ENCODE measurements at places on chromosomes 11 and 22.

DNA sequence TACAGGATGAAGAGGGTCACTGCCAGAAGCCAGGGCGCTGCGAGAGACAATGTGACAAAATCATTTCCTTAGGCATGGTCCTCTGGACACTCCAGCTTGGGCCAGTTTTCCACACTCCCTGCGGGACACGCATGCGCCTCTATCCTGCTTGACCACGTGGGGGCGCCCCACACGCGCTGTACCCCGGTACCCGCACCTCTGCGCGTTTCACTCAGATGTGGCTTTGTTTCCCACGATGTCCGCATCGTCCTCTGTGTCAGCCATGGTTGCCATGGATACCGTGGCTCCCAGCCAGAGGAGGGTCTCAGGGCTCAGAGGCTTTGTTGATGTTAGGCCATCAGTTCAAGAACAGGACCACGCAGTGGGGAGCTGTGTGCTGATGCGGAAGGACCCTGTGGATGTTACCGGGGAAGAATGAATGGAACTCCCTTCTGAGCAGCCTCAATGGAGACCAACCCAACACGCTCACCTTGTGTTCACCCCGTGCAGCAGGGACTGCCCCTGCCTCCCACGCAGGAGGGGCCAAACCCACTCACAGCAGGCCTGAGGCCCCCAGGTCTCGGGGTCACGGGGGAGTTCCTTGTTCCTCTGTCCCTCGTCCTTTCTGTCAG is 101.1 kb upstream of the SLC22A12 start:
- no peak for DNase-seq

GRCh38 chr11:125926682-125927081 is 19.2 kb upstream of the VSIG10L2 start:
- no peak for DNase-seq

GRCh38 chr11:22161489-22161888 is 31.4 kb upstream of the ANO5 start:
- no peak for DNase-seq

DNA sequence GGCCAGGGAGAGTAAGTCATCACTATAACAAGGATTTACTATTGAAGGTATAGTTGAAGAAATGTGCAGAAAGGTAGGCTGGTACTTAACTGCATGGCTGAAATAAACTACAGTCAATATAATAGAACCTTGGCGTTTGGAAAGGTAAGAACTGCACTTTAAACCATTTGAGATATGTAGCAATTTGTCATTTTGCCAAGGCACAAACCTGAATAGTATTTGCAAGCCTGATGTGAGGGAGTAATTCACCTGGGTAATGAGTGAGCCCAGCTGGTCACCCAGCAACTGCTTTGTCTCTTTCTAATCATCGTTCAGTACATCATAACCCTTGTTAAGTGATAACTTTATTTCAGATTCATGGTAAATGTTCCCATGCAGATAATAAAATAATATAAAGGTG is 62.3 kb upstream of the SCUBE2 start:
- no peak for DNase-seq

DNA sequence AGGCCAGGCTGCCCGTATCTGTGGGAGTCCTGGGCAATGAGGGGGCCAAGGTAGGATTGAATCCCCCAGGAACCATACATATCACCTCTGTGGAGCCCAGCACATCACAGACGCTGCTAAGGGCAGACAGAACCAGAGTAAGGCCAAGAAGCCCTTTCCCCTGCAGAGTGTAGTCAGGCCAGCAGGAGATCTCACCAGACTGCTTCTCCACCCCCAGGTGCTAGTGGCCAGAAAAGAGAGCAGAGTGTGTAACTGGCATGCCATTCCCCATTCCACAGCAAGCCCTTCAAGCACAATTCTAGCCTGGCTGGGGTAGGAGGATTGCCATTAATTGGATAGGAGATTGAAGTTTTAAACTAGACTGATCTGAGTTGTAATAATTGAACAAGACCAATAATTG is 28.0 kb upstream of the FCHSD2 start:
- no peak for DNase-seq

GRCh38 chr11:62497132-62497801 is 49.3 kb downstream of the AHNAK start:
- no peak for DNase-seq

- no peak for DNase-seq
These were observed 6.7 kb downstream of the NECTIN1 start for GRCh38 chr11:119722281-119722794.

DNA sequence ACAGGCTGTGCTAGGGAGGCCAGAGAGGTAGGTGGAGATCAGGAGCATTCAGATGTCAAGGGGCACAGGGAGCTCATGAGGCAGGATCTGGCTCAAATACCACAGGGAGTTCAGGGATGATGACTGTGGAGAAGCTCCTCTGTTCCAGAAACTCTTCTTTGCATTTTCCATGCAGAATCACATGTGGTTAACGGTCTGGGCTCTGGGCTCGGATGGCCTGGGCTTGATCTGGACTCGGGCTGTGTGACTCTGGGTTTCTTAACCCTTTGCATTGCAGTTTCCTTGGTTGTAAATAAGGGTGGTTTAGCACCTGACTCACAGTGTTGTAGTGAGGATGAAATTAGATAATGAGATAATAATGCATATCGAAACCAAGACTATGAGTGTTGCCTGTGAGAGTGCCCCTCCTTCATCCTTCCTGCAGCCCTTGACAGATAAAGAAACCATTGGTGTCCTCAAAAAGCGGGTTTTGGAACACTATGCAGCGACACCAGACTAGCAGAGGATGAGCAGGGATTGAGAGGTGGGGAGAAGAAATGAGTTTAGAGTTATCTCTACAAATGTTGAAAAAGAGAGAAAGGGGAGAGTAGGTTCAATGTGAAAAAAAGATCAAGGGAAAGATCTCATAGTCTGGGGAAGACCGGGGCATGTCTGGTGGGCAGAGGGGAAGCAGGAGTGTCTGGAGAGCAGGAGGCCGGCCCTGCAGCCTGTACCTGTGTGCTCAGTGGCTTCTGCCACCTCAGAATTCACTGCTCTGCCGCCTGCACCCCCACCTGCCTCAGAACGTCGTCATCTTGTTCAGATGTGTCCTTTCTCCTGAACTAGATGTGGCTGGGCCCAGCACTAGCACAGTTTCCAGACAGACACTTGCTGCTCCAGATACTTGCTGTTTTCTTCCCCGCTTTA is 197.8 kb upstream of the SORL1-AS1 start:
- no peak for DNase-seq

DNA sequence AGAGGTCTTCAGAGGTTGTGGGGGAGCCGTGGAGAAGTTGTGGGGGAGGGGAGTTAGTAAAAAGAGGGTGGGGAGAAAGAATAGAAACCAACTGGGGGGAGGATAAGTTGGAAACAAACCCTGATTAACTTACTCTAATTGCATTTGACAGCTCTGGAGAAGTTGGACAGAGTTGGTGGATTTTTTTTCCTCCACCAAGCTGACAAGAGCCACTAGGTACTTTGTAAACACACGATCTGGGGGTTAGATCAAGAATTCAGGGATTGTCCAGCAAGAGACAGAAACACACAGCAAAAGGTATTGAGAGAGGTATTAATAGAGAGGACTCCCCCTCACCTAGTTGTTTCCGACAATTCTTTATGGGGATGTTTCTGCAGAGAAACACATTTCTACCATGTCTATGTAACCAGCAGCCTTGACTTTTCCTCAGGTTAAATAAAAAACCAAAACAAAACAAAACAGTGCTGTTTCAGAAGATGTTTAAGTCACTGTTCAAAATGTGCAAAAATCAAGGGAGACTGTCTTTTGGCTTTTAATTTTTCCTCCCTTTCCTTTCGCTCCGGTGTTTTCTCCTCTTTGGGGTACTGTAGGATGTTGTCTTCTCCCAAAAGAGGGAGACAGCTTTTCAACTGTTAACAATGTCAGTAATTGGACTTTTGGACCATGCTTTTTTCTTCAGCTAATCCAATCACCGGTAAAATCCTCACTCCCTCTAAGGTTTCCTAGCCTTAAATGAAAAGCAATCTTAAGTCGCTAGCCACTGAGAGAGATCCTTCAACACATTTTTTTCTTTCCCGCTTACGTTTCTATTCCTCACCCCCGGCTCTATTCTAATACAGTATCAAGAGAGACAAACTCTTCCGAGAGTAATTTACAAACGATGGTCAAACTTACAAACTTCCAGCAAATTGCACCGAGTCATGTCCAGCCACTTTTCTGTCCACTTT is 708 bp downstream of the MAML2 start:
- DNase-seq: no peak

- DNase-seq: no peak
These were observed 395.7 kb upstream of the FAT3 start for GRCh38 chr11:91828901-91829300.

DNA sequence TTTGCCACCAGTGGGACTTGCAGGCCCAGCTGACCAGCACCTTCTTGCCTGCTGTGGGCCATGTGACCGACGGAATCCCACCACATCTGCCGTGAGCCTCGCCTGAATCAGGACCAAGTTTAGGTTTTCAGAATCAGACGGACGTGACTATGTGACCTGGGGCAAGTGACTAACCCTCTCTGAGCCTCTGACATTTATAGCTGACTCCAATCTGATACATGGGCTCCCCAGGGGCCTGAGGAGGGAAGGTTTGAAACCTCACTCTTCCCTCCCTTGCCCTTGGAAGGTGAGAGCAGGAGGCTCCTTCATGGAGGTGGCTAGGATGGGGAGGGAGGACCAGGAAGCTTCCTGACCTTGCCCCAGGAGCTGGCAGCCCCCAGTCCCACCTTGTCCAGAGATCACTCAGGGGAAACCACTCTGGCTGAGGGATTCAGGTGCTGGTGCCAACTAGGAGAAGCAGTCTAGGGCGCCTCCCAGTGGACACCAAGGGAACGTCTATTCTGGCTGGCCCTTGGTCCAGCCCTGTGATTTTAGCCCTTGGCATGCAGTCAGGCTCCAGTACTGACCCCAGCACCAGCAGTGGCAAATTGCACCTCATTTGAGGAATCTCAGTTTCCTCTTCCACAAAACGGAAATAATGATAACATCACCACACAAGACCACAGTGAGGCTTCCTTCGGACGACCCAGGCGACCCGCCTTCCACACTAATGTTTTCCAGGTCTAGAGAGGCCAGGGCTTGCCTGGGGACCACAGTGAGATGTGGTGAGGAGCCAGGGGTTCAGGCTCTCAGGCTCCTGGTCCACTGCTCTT is 47.2 kb upstream of the SYT7 start:
- DNase-seq: no peak

- DNase-seq: no peak
These were observed 146.7 kb downstream of the ST3GAL4 start for GRCh38 chr11:126502159-126502558.

- no peak for DNase-seq
These were observed 143.2 kb downstream of the CADM1 start for GRCh38 chr11:115361025-115361424.

DNA sequence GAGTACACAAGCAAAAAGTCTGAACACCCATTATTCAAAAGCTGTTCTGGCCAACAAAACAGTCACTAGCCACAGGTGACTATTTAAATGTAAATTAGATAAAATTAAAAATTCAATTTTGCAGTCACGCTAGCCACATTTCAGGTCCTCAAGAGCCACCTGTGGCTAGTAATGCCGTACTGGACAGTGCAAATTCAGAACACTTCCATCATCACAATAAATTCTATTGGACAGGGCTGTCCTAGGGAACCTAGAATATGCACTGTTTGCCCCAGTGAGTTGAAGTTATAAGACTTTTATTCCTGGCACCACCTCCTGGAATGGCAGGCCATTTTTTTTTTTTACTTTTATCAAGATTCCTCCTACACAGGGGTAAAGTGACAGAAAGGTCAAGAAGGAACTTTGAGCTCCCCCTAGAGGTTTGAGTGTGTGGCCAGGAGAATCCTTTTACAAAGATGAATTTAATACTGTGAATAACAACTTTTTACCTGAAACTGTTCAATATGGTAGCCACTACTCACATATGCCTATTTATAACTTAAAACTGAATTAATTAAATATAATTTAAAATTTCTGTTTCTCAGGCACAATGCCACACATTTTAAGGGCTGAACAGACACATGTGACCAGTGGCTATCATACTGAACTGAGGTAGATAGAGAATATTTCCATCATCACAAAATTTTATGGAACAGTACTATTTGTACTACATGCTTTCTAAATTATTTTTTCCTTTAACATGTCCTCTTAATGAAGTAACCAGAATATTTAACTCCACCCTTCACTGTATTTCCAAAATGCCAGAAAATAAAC is 6.5 kb downstream of the MSANTD2 start:
- DNase-seq: no peak

- DNase-seq: no peak
These were observed 349.4 kb upstream of the NCAM1 start for GRCh38 chr11:112611771-112612170.

DNA sequence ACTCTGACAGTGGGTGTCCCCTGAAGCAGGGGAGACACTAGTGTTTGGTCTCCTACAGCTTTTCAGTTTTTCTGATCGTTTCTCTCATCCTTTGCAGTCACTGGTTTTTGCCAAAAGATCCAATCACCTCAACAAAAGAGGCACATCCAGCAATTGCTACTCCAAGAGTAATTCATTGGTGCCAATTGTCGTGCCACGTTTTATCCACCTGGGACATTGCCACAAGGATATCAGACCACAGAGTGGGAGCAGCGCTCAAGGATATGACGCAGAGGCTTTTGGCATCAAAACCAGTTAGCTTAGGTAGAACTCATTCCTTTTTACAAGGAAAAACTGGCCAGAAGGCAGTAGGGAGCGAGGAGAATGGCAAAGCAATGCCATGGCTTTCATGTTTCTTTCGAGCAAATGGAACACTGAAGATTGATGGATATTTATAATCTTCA is 40.9 kb upstream of the BLID start:
- no peak for DNase-seq

- no peak for DNase-seq
These were observed 41.9 kb downstream of the LRP5 start for GRCh38 chr11:68354148-68354872.

- DNase-seq: no peak
These were observed 67.4 kb downstream of the MICAL2 start for GRCh38 chr11:12177739-12178338.

DNA sequence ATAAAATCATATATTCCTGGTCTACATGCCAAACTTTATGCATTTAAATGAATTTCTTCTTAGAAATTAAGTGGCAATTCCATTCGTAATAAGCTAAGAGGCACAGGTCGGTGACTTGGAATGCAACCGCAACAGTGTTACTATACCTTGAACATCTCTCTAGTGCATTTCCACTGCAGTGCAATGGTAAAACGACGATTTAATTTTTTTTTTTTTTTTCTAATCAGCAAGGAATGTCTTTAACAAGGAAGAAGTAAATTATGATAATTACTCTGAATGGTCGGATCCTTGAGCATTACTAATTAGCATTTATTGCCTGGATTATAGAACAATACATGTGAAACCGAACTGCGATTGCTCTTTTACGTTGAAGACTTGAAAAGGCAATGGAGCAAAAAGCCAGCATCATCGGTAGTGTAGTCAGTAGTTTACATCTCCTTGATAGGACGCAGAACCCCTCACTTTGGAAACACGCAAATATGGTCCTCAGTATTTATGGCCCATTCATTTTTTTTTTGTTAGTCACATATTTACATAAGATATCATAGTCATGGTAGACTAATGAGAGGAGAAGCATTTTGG is 20.2 kb downstream of the BLID start:
- DNase-seq: no peak

- no peak for DNase-seq
These were observed 132.5 kb upstream of the KIRREL3 start for GRCh38 chr11:127133061-127133460.

Data from stimulated activated CD4-positive, alpha-beta T cell treated with anti-CD3 and anti-CD28 coated beads, TNF-alpha, amount 100 ng/mL, for 1 hour (primary cell).